Activated CD4-positive, alpha-beta T cell treated with anti-CD3 and anti-CD28 coated beads, Interleukin-2, Interleukin-4, amounts not matched to agents 100 ng/mL and 50 ng/mL, durations not matched to agents 16 hours and 8 hours (primary cell): ENCODE measurements at places on chromosomes 16 and 17.

GRCh38 chr16:86029131-86029741, 130.3 kb downstream of the IRF8 start:
- no peak for DNase-seq

DNA sequence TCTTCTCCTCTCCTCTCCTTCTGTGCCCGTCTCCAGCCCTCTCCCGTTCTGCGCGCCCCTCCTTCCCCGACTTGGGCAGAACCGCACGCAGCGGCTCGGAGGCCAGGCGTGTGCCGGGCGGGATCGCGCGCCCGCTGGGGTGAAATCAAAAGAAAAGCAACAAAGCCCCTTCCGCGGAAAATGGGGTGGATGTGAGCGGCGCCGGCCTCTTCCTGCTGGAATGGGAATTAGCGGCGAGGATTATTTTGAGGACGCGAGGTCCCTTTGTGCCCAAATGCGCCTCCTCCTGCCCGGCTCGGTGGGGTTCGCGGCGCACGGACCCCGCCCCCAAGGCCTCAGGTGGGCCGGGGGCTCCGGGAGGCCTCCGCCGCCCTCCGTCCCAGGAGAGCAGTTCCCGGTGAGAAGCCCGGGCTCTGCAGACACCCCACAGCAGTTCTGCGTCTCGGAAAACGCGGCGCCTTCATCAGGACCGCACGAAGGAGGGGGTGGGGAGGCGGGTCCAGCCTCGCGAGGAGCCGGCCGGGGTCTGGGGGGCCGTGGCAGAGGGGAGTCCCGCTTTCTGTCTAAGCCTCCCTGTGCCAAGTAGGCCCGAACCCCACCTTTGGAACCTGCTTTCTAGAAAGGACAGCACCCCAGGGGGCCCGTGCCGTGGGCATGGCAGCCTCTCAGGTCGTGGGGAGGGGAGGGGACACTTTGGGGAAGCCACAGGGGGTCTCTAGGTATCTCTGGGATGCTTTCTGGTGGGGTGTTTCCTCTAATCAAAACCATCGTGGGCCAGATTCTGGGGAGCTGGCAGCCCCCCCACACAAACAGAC, 91.0 kb upstream of the CBX4 start:
- DNase-seq = no peak

- DNase-seq = no peak
Measured at GRCh38 chr16:54633943-54634362, 296.7 kb upstream of the IRX5 start.

GRCh38 chr16:8647721-8648318, 26.3 kb downstream of the METTL22 start:
- no peak for DNase-seq

DNA sequence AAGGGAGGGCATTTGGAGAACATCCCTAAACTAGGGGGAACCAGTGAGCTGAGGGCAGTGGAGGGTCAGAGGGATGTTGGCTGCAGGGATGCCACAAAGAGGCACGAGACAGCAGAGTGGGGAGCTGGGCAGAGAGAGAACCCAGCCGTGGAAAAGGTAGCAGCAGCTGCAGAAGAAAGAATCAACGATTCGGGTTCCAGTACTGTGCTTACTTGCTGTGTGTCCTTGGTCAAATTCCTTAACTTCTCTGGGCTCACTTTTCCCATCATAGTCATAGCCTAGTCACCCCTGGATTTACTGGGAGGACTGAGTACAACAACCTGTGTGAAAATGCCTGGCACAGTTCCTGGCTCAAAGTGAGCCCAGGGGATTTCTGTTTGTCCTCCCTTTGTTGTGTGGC, 12.8 kb upstream of the MMP2 start:
- no peak for DNase-seq

DNA sequence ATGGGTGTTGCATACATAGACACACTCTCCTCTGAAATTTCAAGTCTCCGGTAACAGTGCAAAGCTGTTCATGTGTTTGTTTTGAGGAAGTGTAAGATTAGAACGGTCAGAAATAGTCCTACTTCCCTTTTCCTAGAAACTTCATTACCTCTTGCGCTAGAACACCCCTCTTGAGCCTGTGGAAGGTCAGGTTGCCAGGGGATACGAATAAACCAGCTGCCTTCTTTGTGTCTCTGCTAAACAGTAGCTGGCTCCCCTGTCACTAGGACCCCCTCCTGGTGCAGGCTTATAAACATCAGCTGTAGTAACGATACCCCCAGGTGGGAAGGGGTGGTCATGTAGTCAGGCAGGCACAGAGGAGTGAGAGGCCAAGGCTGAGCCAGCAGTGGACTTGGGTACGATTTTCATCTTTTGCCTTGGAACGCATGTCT, 113.4 kb upstream of the RCVRN start:
- DNase-seq = no peak

- DNase-seq = peak; percentile 62
Measured at GRCh38 chr17:64320613-64321553, 57.8 kb upstream of the TEX2 start.

DNA sequence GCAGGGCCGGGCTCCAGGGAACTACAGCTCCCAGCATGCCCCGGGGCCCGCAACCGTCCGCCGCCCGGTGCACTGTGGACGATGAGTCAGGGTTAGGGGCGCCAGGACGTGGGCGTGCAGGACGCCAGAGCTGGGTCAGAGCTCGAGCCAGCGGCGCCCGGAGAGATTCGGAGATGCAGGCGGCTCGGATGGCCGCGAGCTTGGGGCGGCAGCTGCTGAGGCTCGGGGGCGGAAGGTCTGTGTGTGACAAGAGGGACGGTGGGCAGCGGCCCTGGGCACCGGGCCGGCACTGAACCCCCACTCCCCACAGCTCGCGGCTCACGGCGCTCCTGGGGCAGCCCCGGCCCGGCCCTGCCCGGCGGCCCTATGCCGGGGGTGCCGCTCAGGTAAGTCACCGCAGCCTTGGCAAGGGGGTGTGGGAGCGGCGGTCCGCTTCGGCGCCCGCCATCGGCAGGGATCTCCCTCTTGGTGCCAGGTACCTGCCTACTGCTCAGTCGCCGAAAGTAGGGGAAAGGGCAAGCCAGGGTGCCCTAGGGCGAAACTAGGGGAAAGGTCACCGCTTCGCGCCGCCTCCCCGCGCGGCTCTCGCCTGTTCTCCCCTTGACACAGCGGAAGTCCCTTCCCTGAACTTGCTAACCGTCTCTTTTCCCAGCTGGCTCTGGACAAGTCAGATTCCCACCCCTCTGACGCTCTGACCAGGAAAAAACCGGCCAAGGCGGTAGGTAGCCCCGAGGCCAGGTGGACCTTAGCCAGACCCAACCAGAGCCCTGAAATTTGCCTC, at the start of the genes ACADVL and DLG4:
ACADVL (plus strand) TSS at position 127 of the 781 bp plus-strand sequence; CDS start at position 174, 47 bp downstream.
DLG4 (minus strand) TSS at position 25 of the 781 bp plus-strand sequence.
- peak; percentile 85 for DNase-seq

DNA sequence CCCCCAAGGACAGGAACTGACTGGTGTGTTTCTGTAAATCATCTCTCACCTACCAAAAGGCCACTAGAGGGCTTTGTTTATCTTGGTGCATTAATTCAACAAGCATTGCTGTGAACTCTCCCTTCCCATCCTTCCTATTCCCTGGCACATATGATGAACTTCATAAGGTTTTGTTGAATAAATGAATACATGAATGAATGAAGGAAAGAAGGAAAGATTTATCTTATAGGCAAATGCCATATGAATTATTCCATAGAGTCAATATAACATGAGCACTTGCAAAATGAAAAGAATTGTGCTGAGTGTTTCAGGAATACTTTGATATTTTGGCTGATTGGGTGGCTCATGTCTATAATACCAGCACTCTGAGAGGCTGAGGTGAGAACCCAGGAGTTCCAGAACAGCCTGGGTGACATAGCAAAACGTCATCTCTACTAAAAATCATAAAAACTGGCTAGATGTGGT, 4.3 kb downstream of the SPDYE4 start:
- DNase-seq = peak; percentile 23

- DNase-seq = no peak
Measured at GRCh38 chr16:24538756-24539294, 541 bp upstream of the RBBP6 start.

GRCh38 chr17:16929035-16929680, 42.8 kb downstream of the TNFRSF13B start:
- no peak for DNase-seq

GRCh38 chr16:66774981-66775380, 23.6 kb upstream of the DYNC1LI2 start:
- no peak for DNase-seq

GRCh38 chr16:24372824-24373223, 116.7 kb downstream of the CACNG3 start:
- no peak for DNase-seq

- no peak for DNase-seq
Measured at GRCh38 chr17:5919089-5919488, 151.1 kb upstream of the WSCD1 start.

- DNase-seq = no peak
Measured at GRCh38 chr17:43010667-43011308, 4.2 kb downstream of the IFI35 start.

GRCh38 chr17:57955183-57955931, at the start of gene CUEDC1:
CUEDC1 (minus strand) TSS chr17:57955412; CDS start chr17:57885564, 69,848 bp downstream.
- DNase-seq = peak; percentile 56

GRCh38 chr17:68831170-68831569, 124.0 kb downstream of the ABCA8 start:
- no peak for DNase-seq

DNA sequence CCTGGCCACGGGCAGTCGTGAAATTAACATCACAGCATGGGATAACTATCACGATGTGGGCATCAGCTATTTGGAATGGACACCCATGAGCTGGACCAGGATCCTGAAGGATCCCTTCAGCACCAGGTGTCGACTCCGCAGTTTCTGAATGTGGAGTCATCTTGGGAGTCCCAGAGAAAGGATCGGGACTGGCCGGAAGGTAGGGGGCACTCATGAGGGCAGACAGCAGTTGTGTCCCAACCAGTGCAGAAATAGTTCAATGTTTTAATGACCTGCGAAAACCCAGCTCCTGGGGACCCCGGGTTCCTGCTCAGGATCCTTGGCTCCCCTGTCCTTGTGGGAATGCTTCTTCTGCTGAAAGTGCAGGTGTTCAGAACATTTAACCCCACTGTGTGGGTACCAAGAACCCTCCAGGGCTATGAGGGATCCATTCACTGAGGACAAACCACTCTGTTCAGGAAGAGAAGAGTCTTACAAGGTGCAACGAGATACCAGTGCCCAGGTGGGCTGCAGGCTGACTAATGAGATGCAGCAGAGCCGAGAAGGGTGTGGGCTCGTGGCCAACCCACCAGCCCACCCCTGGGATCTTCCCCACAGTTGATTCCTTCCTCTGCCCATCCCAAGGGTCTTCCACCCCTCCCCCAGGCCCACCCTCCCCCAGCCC, 154.8 kb downstream of the SALL1 start:
- no peak for DNase-seq

- no peak for DNase-seq
Measured at GRCh38 chr16:80079072-80079471, 461.7 kb upstream of the DYNLRB2 start.

GRCh38 chr17:50382931-50383330, 9.9 kb downstream of the EME1 start:
- no peak for DNase-seq

GRCh38 chr17:65074778-65075250, 18.3 kb upstream of the GNA13 start:
- no peak for DNase-seq

GRCh38 chr17:72171703-72172667, 51.2 kb downstream of the SOX9 start:
- DNase-seq = no peak

DNA sequence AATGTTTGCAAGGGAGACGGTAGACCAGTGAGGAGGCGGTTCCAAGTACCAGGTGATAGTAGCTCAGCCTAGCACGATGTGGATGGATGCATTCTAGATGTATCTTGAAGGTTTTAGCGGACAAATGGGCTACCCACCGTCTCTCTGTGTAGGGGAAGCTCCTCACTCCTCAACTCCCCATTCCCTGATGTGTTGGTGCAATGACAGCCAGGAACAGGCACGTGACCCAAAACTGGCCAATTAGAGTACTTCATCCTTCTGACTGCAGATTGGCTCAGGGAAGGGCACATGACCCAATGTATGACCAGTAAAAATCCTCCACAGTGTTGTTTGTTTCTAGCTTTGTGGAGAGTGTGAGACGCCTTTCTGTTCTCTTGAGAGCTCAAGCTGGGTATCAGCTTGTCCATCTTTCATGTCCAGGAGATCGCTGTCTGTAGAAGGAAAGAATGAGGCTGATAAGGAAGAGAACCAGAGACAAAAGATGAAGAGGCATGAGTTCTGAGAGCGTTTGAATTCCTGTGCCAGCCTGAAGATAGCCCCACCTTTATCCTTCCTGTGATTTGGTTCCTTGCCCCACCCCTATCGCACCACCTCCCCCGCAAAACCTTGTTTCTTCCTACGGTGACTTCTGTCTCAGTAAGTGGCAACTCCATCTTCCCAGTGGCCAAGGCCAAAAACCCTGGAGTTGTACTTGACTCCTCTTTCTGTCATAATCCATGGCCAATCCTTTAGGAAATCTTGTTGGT, 2.3 kb upstream of the BORCS6 start:
- peak; percentile 89 for DNase-seq

DNA sequence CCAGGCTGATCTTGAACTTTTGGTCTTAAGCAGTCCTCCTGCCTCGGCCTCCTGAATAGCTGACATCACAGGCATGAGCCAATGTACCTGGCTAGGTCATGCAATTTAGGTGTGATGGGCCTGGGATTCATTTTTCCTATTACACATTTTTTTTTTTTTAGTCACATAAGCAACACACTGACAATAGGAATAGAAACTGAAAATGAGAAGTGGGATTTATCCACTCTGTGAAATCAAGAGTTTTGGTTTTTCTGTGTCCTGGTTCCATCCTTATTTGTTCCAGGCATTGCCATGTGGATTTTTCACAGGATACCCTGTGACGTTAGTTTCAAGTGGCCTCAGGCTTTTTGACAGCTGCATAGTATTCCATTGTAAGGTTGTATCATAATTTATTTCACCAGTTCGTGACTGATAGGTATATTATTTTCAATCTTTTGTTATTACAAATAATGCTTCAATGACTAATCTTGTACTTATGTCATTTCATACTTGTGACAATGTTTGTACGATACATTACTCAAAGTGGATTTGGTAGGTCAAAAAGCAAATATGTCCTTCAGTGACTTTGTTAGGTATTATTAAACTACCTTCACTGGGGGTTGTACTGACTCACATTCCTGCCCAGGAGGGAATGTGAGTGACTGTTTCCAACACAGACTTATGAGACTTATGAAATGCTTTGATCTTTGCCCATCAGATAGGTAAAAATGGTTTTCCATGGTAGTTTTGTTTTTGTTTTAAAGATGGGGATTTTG, 10.6 kb downstream of the ADCY7 start:
- DNase-seq = no peak

DNA sequence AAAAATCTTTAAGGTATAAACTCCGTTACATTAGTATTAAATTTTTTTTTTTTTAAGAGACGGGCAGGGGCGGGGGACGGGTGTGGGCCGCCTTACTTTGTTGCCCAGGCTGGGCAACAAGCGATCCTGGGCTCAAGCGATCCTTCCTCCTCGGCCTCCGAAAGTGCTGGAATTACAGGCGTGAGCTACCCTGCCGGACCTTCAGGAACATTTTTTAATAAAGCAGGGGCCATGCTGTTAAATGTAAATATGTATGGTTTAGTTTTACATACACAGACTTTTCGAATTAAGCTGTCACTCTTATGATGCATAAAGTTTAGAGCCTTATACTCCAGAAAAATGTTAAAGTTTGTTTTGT, 2.4 kb downstream of the PPM1D start:
- DNase-seq = no peak

GRCh38 chr17:10618202-10618635, 38.9 kb downstream of the MYH3 start:
- DNase-seq = peak; percentile 74
